Thoracic aorta (tissue), 2 donors: ENCODE measurements at places on chromosomes 2 and 18.

- DNase-seq = no peak
Observed at GRCh38 chr2:5668682-5669250, 23.4 kb upstream of the SOX11 start.

DNA sequence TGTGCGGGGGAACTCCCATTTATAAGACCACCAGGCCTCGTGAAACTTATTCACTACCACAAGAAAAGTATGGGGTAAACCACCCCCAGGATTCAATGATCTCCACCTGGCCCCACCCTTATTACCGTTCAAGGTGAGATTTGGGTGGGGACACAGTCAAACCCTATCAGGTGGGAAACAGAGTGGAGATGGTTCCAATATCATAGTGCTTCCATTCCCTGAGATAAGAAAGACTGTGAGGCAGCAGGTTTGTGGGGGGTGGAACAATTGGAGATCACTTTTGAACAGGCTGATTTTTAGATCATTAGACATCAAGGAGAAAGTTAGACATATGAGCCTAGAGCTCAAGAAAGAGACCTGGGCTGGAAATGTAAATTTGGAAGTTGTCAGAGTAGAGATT is 39.3 kb downstream of the GKN2 start:
- DNase-seq = no peak

- no peak for DNase-seq
Observed at GRCh38 chr2:134457353-134457752, 203.5 kb downstream of the MGAT5 start.

- no peak for DNase-seq
Observed at GRCh38 chr2:233802132-233802815, 24.1 kb downstream of the MROH2A start.

GRCh38 chr18:76394780-76395476 is 100.1 kb downstream of the ZNF516 start:
- no peak for DNase-seq

DNA sequence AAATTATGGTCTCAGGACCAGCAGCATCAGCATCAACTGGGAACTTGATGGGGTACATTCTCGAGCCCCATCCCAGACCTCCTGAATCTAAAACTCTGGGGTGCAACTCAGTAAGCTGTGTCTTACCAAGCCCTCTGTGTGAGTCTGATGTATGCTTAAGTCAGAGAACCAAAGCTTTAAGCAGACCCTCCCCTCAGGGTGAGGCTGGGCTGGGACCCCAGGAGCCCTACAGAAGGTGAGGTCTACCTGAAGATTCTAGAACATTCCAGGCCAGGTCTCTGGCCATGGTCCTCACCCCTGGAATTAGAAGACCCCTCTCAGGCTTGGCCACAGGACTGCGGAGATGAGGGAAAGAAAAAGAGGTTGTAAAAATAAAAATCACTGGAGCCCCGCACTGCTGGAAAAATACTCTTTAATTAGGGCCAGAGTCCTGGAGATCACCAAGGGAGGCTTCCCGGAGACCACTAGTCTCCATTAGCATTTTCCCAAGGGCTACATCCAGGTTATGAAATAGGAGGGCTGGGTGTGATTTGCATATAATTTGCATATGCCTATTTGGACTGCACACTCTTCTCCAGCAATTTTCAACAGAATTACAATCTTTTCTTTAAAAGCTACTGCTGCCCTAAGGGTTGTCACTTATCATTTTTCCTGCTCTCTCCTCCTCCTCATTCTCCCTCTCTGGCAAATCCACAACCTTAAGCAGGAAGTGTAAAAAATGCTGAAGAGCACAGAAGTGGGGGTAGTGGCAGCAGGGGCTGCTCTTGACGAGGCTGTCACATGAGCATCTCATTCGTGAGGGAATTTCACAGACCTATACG is 100.2 kb downstream of the ZBTB7C start:
- DNase-seq = no peak
